ENCODE measurements at places on chromosomes 2 and 18.

DNA sequence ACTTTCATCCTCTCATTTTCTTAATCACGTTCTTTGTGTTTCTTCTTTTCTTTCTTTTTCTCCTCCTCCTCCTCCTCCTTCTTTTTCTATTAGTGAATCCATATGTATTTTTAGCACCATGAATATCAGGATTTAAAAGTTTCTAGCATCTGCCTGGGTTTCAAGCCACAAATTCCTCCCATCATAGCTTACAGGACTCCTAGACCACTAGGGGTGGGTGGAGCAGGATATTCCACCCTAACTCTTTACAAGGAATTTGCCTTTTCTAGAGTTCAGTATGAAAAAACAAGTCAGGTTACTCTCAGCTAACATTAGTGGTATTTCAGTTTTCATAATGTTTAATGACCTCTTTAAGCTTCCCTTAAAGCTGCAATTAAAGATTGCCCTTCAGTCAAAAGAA lies 19.1 kb upstream of the LRRTM1 start:
- DNase-seq, result no peak

DNA sequence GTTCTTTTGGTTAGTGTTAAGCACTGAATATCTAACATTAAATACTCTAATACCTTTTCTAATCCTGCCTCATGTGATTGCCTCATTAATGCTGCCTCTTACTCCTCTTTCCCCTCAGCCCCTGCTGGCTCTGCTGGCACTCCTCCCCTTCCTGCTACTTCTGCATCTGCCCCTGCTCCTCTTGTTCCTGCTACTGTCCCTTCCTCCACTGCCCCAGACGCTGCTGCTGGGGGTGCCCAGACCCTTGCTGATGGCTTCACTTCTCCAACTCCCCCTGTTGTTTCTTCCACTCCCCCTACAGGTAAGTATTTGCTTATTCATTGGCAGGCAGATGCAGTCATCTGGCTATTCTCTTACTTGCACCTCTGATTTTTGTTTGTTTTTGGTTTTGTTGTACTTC lies 68.5 kb downstream of the ABI2 start:
- no peak for DNase-seq

DNA sequence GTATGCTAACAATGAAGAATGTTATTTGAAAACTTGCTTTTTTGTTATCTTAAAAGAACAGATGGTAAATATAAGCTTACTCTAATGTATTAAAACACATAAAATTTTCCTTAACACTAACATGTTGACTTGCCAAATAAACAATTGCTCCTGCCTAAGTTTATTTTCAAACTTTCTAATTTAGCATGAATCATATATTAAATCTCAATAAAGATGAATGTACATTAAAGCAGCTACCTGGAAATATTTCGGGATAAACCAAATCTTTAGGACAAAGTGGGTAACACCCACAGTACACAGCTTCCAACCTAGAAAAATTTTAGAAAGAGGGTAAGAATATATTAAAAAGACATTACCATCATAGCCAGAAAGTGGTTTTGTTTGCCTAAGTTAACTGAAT lies 567.4 kb downstream of the ZEB2 start:
- DNase-seq, result no peak

- DNase-seq, result no peak
Observed at GRCh38 chr2:241234066-241234790, 45.8 kb downstream of the ANO7 start.

DNA sequence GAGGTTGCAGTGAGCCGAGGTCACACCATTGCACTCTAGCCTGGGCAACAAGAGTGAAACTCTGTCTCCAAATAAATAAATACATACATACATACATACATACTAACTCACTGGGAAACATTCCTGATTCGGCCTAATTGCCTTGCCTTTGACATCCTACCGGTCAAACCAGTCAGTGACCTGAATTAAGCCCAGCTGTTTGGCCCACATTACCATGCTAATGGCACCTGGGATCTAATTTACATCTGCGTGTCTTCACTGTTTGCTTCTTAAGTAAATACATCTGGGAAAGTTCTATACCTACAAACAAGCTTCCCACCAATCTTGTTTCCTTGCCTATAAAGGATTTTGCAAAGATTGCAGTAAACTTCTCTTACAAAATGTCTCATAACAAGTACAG lies 230.2 kb upstream of the ZC3H15 start:
- DNase-seq, result no peak

GRCh38 chr18:52341608-52342381 lies 1.8 kb downstream of the DCC start:
- DNase-seq, result no peak

- no peak for DNase-seq
Observed at GRCh38 chr2:70062270-70062669, 25.0 kb upstream of the PCBP1 start.

- DNase-seq, result peak; percentile 40
Observed at GRCh38 chr2:111702119-111702803, 181.7 kb downstream of the ANAPC1 start.

- no peak for DNase-seq
Observed at GRCh38 chr2:159613651-159614285, 2.6 kb downstream of the BAZ2B start.

DNA sequence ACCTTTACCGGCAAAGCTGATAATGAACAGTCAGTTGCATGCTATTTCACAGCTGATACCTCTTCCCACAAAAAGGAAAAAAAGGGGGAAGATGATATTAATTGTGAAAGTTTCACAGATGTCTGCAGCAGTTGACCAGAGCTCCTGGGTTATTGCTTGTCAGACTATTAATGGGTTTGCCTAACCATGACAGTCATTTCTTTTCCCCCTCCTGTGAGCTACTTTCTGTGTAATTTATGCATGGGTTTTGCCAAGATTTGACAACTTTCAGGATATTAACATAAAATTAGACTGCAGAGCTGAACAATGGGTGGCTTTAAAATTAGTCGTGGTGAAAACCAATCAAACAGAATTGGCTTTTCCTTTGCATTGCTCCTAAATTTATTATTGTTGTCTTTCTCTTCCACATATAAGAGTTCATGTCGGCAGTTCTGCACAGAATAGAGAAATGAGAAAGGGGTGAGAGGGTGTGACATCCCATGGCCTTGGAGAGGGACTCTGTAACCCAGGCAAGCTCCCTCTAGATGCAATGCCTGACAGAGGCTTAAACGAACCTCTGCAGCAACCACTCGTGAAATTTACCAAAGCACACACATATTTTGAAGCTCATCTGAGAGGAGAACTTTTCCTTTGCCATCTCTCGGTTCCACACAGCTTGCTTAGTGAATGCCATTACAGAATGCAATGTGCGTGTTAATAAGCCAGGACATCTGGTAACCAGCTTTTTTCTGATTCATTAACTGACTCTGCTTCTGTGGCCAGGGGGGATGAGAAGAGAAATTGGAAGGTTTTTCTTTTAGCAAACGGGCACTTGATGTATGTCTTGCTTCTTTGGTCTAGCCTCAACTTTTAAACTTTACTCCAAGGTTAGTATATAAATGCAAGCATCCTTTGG lies 82.2 kb upstream of the ITGA4 start:
- DNase-seq, result no peak

- no peak for DNase-seq
Observed at GRCh38 chr18:77234504-77235365, 14.9 kb upstream of the GALR1 start.

- DNase-seq, result no peak
Observed at GRCh38 chr2:55142518-55142917, 89.6 kb downstream of the CLHC1 start.

GRCh38 chr18:8277270-8277669 lies 332.0 kb upstream of the RAB12 start:
- no peak for DNase-seq

DNA sequence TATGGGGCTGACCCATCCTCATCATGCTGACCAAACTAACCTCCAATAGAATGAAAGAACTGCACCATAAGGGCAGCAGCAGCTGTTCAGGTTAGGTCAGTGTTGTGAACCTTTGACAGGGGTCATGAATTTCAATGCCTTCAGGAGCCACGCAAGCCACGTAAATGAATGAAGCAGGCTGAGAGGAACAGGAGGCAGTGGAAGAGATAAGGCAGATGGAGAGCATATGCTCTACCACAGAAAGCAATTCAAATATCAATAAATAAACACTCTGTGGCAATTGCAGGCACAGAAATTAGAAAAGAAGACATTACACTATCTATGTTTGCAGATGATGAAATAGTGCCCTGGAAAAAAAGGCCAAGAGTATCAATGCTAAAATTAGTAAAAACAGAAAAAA lies 56.3 kb downstream of the SCG2 start:
- no peak for DNase-seq

DNA sequence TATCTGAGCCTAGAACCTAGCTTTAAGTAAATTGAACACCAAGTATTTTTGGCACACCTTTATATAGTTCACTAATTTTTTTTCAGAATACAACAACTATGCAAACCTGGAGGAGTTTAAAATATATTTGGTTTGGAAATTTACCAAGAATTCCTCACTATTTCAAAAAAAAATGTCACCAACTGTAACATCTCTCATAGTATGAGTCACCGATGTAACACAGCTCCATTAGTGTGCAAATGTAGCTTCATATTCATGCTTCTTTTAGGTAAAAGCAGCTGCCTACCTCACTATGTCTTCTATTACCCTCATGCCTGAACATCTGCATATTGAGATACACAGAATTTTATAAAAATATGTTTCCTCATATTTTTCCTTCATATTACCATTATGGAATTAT lies 80.5 kb downstream of the NRXN1 start:
- DNase-seq, result no peak

GRCh38 chr2:131517106-131517831 lies 10.4 kb upstream of the CCDC74A start:
- no peak for DNase-seq

DNA sequence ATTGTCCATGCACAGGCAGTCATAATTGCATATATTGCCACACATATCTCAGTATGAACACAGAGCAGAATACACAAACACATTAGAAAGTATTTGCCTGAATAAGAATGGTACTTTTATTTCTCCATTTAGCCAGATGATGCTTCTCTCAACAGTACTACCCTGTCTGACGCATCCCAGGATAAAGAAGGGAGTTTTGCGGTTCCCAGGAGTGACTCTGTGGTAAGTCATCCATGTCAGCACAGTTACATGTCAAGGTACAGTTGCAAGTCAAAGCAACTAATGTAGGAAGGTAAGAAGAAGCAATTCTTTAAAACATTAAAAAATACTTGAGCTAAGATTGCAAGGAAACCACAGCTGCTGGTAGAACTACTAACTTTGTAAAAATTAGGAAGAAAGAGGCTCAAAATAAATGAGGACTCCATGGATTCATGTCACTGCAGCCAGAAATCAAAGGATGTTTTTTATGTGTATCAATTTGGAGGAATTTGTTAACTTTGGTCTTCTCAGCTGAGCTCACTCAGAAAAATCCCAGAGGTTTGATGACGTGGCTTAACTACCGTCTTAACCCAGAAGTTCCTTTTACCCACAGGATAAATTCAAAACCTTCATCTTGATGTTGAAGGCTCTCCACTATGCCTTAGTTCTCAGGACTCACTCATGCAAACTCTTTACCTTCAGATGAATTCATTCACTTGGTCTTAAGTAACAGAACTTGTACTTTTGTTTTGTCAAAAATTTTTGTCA lies 130.3 kb downstream of the ARHGAP28 start:
- no peak for DNase-seq

DNA sequence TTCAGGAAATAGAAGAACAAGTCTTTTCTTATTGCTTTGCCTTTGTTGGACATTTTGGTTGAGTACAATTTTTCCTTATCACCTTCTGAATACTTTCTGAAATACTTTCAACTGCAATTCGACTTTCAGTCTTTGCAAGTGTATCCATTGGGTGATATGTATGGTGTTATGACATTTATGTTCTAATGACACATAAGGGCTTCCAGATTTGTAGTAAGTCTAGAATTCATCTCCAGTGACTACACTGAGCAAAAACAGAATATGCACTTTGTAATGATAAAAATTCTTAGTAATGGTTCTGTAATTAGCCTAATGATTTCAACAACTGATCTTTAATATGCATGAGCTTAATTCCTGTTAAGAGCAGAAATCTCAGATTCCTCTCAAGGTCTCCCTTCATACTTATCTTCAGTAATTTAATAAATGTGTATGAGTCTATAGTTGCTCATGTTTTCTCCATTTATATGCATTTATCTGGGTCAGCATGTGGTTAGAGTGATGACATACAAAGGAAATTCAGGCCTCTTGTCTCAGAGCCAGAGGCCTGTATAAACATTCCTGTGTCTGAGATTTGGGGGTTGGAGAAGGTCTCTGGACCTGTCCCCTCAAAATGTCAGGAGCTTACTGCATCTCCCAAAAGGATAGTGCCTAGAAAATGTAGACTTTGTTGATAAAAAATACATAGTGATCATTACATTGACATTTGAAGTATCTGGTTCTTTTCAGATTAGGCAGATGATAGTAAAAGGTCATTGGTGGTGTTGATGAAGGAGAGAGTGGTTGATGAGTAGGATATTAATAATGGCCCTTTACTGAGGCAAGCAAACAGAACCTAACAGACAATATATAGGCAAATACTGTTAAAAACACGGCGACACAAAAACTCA lies 114.9 kb downstream of the QPCT start:
- no peak for DNase-seq

DNA sequence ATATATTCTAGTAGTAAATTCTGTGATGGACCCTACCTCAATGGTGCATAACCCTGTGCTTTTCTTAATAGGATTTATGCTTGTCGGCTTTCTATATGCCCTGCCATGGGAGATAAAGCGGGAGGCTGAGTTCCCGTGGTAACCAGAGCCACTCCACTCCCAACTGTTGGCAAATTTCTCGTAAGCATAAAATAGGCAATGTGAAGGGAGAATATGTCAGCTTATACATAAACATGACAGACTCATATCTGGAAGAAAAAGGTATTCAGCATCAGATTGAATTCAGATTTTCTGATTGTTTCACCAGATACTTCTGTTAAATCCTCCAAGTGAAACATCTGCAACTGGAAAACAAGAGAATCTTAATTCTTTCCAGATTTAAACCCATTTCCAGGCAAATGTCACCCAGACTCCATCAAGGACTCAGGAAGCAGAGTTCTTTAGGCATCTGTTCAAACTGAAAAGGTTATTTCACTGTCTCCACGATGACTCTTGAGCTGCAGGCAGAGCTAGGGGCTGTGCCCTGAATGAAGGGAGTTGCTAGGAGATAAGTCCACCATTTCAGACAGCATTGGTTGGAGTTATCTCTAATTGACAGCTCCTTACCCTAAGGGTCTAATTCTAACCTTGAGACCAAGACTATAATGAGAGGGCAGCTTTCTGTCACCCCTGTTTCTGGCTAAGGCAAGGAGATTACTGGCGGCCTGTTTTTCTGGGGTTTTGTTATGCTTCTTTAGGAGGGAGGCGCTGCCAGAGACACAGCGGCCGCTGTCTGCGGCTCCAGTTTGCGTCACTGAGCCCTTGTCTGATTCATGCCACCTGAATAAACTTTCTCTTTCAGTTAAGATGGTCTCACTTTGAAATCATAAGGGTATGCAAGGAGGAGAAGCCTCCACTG lies 381.3 kb downstream of the SOX11 start:
- DNase-seq, result no peak

GRCh38 chr18:1270081-1270480 lies 365.4 kb downstream of the ADCYAP1 start:
- no peak for DNase-seq

DNA sequence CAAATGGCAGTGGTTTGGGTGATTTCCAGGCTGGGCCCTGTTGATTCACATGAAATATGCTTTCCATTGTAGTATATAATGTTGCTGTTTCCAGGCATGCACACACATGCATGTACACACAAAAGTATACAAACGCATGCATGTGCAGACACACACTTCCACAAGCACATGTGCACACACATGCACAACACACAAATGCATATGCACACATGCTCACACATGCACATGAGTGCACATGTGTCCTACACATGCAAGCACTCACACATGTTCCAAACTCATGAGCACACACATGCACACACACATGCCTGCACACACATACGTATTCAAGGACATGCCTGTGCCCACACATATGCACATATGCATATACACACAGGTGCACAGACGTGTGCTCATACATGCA lies 30.6 kb downstream of the SNTG2 start:
- DNase-seq, result no peak
